ENCODE measurements at places on chromosomes 4 and X. TPM values are rescaled to one million over a fixed set of nuclear protein-coding genes. Genes with fewer than 3 reads are reported as not detected.

The GIMD1 gene
- not detected for total RNA-seq

The SYTL5 gene
- total RNA-seq = 0.20 TPM

The EGF gene
- total RNA-seq = 0.57 TPM

The PAGE5 gene
- not detected for total RNA-seq

The XK gene
- total RNA-seq = 2.6 TPM

The GSX2 gene
- not detected for total RNA-seq

The CT45A2 gene
- not detected for total RNA-seq

The AP1S2 gene
- 19.9 TPM for total RNA-seq

The SLIT2 gene
- total RNA-seq = 3.8 TPM

The LEF1 gene
- total RNA-seq = 0.79 TPM

- DNase-seq = no peak
These were observed 2.2 kb downstream of the NEXMIF start for GRCh38 chrX:74922922-74923543.

GRCh38 chr4:17846266-17846665, 35.5 kb downstream of the NCAPG start:
- DNase-seq = no peak

- DNase-seq = no peak
These were observed 14.9 kb upstream of the CYTL1 start for GRCh38 chr4:5034206-5034605.

- DNase-seq = no peak
These were observed 2.7 kb downstream of the SLC6A8 start for GRCh38 chrX:153690466-153690865.

- DNase-seq = no peak
These were observed 10.0 kb downstream of the SULT1E1 start for GRCh38 chr4:69849969-69850368.

DNA sequence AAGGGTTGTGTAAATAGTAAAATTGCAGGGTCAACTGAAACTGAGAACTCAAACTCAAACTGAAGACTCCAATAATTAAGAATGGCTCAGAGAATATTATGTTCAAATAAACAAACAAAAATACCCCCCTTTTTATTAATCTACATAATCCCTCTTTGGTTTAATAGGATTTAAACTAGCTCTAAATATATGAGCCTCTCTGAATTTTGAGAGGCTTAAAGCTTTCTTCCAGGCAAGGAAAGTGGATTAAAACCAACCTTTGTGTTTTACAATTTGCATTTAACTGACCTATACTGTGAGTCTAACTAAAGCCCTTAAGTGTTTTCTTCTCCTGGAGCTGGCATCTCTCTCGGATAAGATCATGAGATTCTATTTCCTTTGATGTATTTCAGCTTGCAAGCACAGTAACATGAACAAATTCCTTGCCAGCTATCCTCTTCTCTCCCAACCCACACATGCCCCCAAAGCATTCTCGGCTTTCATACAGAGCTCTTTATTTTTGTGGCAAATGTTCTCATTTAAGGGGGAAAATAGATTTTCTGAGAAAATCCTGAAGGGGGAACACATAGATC, 1310.8 kb upstream of the AGA start:
- DNase-seq = no peak

DNA sequence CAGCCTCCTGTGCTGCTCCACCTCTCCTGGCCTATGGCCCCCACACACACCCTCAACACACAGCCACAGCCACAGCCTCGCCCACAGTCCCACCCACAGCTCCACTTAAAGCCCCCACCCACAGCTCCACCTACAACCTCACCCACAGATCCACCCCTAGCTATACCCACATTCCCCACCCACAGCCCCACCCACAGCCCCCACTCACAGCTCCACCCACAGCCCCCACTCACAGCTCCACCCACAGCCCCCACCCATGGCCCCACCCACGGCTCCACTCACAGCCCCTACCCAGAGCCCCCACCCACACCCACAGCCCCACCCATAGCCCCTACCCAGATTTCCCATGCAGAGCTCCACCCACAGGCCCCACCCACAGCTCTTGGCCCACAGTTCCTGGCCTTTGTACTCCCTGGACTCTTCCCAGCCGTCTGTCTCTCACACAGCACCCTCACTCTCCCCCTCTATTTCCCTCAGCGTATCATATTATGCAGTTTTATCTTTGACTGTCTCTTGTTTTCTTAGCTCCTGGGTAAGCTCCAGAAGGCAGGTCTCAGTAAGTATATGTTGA, 322.5 kb downstream of the EVC2 start:
- DNase-seq = no peak

GRCh38 chr4:22471999-22472461, 43.8 kb downstream of the ADGRA3 start:
- no peak for DNase-seq

DNA sequence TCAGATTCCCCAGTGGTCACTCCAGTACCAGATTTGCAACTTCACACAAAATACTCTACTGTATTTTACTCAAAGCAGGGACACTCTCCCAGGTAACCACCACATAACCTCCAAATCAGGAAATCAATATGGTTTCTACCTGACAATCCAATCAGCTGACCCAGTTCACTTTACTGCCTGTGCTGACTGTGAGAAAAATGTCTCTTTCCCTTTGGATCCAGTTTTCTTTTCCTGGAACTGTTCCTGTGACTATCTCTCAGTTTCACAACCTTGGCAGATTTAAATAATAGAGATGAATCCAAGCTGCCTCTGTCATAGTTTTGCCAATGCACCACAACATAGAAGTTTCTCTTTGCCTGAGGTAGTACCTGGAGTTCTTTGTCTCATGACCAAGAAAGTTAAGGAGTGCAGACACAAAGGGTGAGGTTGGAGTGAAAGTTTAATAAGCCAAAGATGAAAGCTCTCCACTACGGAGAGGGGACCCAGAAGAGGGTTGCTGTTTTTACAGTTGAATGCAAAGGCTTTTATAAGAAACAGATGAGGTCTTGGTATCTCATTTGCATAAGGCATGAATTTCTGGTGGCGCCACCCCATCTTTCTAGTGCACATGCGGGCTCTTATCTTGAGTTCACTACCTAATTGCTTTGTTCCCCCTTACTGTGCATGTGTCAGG, 29.7 kb upstream of the IL9R start:
- no peak for DNase-seq

DNA sequence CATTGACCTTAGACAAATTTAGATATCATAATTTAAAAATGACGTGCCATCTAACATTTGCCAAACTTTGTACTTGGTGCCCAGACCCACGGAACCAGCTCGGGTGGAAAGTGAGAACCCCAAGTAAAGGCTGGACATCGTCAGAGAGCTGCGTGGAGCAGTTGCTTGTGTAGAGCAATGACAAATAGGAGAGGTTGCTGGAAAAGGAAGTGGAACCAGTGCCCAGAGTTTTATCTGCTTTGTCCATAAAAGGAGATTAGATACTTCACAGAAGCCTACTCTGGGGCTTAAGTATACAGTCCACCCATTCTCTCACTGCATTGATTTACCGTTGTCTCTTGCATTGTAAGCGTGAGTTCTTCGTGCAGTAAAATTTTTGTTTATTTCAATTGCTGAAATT, 5.4 kb upstream of the TBC1D1 start:
- DNase-seq = no peak

- no peak for DNase-seq
These were observed 1779.0 kb downstream of the PCDH7 start for GRCh38 chr4:32499171-32499570.

- DNase-seq = no peak
These were observed 336.4 kb upstream of the AGA start for GRCh38 chr4:177778623-177779022.

GRCh38 chr4:177119021-177119471, 190.6 kb upstream of the NEIL3 start:
- no peak for DNase-seq

DNA sequence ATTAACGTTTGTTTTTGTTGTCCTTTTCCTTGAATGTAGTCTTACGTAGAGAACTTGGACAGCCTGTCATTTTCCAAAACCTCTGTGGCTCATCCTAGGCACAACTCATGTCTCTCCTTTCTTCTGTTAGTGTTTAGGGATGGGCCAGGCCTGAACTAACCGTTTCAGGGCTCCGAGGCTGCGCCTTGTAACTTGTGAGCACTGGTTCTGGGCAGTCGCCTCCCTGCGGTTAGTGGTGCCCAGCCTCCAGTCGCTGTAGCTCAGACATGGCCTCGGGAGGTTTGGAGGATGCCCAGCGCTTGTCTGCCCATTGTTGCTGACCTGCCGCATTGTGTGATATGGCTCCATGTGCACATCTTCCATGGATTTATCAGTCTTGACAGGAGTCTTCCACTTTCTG, 32.8 kb downstream of the TMEM131L start:
- DNase-seq = no peak

- no peak for DNase-seq
These were observed 954.0 kb upstream of the TENM3 start for GRCh38 chr4:181289198-181289597.

GRCh38 chr4:83121246-83121645, 6.7 kb upstream of the PLAC8 start:
- no peak for DNase-seq

- no peak for DNase-seq
These were observed 41.1 kb upstream of the PPARGC1A start for GRCh38 chr4:23930750-23931488.

GRCh38 chr4:158164768-158165213, 8.0 kb downstream of the GASK1B start:
- no peak for DNase-seq

DNA sequence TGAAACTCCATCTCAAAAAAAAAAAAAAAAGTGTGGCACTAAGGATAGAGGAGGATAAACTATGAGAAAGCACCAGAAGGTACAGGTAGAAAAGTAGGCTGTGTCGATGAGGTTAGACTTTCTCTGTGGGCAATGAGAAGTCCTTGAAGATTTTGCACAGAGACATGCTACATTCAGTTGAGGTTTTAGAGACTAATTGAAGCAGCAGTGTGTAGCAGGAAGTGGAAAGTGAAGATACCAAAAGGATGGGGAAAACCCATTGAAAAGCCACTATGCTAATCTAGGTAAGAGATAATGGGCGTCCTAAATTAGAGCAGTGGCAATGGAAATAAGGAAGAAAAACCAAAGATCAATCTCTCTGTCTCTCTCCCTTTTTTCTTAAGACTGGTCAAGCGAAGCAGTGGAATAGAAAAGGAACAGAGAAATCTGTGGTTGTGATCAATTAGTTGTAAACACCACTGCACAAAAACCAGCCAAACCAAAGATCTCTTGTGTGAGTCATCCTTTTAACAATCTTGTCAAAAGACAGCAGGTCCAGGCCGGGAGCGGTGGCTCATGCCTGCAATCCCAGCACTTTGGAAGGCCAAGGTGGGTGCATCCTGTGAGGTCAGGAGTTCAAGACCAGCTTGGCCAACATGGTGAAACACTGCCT, 3.5 kb downstream of the SPINK2 start:
- DNase-seq = no peak

GRCh38 chrX:19673375-19674040, 158.2 kb upstream of the MAP3K15 start:
- DNase-seq = peak; percentile 82

- no peak for DNase-seq
These were observed 174.5 kb upstream of the MXRA5 start for GRCh38 chrX:3520982-3521381.

GRCh38 chr4:145043306-145043705, 54.7 kb downstream of the ANAPC10 start:
- DNase-seq = no peak

All from HCT116 (cell line).